ENCODE measurements at places on chromosomes 16 and 17.

DNA sequence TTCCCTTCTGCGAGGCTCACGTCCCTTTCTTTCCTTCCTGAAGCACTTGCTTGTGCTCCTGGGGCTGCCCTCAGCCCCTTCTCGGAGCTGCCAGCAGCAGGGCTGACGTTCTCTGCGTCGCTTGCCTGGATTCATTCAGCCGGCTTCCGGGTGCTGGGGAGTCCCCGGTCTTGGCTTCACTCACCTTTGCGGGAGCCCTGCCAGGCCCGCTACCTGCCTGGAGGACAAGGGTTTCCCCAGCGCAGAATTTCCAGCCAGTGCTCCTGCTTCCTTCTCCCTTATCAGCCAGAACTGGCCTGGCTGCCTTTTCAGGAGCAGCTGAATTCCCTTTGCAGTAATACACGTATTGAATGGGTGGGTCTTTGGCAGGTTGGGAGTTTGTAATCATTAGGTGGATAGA is 22.1 kb upstream of the IL17C start:
- no peak for DNase-seq

DNA sequence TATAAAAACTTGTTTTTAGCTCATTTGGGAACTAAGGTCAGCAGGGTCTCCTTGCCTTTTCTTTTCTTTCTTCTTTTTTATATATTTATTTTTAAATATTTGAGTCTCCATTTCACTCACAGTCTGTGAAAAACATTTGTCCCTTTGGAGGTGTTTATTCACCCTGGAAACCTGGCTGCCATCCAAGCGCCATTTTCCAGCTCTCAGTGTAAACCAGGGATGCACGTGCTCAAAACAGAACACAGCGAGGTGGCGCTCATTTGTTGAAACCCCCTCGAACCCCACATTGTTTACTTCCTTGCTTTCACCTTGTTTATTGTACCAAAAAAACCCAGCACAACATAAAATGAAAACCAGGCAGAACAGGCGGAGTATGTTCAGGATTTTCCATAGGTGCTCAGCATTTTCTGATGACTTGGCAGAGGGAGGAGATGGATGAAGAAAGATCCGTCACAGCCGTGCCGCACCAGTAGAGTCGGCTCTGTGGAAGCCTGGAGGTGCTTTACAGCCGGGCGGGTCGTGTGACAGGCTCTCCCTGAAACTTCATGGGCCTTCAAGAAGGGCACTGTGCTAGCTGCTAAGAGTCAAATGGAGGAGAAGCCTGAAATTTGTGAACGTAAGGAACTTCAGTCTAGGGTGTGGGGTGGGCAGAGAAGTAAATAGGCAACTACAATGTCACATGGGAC is 284.4 kb downstream of the FOXL1 start:
- DNase-seq, result peak; percentile 46

DNA sequence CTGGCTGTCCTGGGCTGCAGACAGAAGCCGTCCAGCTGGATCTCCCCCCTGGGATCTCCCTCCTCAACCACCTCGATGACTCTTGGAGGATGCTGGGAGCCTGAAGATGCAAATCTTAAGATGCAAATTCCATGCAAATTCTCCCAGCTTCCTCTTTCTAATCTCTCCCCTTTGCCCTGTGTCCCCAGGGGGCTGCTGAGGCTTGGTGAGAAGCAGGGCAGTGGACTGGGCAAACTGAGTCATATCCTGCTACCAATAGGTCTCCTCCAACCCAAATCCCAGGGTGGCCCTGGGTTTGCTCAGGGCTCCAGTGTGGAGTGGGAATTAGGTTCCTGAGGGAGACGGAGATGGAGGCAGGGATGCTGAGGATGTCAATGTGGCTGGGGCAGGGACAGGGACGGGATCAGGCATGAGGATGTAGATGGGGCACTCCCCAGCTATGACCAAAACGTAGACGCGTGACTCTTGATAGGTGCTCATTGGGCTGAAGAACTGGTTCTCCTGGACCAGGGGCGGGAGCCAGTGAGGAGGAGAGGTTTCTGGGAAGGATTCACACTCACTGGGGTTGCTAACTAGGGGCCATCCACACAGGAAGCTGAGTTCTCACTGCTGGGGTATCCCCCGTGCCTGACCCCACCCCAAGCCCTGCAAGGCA is 3.6 kb upstream of the ALOX12B start:
- no peak for DNase-seq

DNA sequence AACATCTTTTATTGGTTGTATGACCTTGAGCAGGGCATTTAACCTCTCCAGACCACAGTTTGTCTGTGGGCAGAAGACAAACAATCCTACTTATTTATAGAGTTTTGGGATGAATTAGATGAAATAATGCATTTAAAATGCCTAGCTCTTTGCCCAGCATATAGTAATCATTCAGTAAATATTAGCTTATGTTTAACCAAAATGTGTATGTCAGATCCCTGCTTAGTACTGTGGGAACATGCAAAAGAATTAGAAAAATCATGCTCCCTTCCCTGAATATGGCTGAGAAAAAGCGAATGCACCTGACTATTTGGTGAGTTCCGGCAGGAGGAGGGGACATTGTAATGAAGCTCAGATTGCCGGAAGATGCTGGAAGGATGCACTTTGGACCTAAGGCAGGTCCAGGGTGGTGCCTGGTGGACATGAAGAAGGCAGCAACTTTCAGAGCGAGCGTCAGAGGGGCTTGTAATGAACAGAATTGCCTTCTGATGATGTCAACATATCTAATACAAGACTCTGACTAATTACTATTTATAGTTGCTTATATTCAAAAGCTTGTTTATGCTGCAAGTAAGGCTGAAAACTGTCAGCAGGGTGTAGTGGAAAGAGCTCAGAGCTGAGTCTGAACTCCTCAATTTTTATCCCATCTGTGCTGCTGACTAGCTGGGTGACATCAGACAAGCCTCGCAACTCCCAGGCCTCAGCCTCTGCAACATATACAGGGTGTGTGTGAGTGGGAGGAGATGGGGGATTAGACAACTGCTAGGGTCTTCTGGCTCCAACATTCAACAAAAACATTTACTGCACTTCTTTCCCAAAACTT is 221.2 kb downstream of the PRKCA start:
- no peak for DNase-seq

DNA sequence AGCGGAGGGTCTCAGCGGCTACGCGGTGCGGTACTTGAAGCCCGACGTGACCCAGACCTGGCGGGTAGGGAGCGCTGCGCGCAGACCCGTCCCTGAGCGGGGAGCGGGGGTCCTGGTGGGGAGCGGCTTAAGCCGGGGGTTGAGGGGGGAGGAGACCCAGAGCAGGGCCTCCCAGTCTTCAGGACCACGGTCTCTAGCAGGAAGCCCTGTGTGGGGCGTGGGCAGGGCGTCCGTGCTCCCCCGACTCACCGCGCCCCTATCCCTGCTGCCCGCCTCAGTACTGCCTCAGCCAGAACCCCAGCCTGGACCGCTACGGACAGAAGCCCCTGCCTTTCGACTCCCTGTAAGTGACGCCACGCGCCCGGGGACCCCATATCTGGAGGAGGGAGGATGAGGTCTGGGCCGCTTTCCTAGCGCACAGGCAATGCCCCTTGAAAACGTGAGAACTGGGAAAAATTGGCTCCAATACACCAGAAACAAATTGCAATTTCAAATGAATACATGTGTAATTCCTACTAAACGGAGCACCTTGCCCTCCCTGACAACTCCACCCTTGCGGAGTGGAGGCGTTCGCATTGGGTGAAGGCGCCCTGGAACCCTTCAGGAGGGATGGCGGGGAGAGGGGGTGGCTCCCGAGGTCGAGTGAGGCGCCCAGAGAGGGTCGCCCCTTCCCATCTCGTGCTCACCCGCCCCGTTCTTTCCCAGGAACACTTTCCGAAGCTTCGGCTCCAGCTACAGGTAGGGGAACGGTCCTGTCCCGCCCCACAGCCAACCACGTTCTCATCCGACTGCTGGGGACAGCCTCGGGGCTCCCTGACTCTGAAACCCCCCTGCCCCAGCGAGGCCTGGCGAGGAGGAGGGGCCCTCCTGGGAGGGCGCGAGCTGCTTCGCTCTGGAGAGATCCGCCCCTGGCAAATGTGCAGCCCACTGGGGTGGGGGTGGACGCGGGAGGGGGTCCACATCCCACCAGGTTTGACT is 14.6 kb upstream of the CNGB1 start:
- DNase-seq, result no peak
